ENCODE measurements at places on chromosomes 5 and 9.

- no peak for DNase-seq
These were observed 75.2 kb upstream of the SSBP2 start for GRCh38 chr5:81826128-81826527.

DNA sequence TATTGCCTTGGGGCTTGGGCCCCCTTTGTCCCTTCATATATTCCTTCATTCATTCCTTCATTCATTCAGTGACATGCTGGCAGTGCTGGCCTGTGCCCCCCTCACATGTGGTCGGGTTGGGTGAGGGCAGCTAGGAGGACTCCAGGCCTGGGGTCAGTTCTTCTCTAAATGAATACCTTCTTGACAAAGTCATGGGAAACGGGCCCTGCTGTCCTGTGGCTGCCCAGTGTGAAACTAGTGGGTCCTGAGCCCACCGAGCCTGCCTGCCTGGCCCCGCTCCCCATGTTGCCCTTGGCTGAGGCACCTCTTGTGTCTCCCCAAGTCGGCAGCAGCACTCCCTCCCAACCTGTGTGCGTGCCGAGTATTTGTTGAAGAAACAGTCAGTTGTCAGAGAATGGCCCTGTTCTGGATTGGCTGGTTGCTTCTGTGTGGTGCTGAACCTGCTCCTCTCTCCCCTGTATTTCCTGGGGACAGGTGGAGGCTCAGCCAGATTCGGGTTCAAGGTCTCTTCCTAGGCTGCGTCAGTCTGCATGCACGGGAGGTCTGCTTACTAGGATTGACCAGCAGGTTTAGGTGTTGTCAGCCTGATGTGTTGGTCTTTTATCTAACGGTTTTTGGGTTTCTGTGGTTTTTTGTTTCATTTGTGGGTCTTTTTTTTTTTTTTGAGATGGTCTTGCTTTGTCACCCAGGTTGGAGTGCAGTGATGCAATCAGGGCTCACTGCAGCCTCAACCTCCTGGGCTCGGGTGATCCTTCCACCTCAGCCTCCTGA is 3.0 kb upstream of the CEL start:
- DNase-seq: no peak

DNA sequence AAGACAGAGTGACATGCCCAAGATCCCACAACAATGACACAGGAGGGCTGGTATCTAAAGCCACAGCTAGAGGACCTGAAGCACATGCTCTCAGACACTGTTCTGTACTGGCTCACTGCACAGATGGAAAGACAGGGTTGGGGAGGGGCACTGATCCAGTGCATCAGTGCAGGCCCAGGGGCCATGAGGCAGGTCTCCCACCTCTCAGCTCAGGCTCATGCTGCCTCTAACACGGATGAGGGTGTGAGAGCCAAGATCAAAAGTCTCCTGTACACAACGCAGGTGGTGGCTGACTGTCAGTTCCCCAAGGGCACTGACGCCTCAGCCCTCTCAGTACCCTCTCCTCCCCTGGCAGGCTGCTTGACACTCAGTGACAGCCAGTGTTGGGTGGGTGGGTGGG is 10.9 kb downstream of the RAPGEF1 start:
- no peak for DNase-seq

DNA sequence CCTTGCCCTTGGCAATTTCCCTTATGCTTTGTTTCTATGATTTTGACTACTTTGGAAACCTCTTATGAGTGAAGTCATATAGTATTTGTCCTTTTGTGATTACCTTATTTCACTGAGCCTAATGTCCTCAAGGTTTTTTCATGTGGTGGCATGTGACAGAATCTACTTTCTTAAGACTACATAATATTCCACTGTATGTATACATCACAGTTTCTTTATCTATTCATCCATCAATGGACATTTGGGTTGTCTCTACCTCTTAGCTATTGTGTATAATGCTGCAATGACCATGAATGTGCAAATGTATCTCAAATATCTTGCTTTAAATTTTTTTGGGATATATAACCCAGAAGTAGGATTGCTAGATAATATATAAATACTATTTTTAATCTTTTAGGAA is 96.4 kb upstream of the ALDH1A1 start:
- no peak for DNase-seq

DNA sequence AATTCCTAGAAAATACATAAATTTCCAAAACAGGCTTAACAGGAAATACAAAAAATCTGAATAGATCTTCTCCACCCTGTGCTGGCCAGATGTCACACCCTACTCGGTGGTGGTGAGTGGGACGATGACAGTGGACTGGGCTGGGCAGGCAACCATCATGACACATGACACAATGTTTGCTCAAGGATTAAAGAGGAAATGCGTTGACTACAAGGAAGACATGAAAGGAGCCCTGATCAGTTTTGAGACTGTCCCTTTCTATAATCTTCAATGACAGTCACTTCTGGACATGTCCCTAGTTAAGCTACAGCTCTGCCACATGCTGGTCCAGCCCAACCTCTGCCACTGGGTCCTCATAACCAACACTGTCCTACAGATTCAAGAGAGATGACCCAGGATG is 99.8 kb downstream of the ZDHHC21 start:
- DNase-seq: no peak

DNA sequence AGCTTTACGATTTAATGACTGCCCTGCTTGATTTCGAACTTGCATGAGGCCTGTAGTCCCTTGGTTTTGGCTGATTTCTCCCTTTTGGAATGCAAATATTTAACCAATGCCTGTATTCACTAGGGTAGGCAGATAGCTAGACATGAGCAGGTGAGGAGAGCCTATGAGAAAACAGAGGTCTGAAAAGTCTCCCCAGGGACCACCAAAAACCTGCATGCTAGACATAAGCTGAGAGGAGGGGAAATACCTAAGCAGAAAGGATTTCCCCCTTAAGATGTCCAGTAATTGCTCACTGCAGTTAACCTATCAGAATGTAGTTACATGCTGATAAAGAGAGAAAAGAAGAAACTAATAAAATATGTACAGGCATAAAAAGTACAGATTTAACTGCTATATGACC is 667.4 kb upstream of the SEMA6A start:
- DNase-seq: no peak

DNA sequence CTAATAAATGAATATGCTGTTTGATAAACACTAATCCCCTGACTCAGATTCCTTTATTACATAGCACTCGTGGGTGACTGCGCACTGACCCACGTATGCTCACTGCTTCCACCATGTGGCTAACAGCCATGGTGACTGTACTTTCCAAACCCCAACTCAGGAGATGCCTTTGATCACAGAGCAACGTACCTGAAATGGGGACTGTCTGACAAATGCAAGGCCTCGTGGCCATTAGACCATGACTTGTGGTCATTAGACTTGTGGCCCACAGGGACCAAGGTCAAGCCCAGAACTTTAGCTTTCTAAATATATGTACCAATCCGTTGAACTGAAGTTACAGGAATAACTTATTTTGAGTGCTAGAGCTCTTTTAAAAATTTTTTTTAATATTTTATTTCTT is 46.6 kb downstream of the CYFIP2 start:
- no peak for DNase-seq

DNA sequence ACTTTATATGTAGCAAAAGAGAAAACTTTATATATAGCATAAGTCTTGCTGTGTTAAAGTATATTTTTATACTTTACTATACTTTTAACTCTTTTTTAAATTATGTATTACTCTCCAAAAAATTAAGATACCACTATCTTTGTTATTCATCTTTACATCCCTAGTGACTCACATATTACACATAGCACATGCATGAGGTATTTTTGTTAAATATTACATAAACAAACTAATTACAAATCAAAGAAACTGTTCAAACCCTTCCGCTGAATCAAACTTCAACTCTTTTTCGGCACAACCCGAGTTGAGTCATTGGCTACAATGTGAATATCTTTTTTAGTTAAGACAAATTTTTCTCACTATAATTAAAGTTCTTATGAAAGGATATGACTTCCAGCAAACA is 32.1 kb downstream of the NADK2 start:
- DNase-seq: no peak

DNA sequence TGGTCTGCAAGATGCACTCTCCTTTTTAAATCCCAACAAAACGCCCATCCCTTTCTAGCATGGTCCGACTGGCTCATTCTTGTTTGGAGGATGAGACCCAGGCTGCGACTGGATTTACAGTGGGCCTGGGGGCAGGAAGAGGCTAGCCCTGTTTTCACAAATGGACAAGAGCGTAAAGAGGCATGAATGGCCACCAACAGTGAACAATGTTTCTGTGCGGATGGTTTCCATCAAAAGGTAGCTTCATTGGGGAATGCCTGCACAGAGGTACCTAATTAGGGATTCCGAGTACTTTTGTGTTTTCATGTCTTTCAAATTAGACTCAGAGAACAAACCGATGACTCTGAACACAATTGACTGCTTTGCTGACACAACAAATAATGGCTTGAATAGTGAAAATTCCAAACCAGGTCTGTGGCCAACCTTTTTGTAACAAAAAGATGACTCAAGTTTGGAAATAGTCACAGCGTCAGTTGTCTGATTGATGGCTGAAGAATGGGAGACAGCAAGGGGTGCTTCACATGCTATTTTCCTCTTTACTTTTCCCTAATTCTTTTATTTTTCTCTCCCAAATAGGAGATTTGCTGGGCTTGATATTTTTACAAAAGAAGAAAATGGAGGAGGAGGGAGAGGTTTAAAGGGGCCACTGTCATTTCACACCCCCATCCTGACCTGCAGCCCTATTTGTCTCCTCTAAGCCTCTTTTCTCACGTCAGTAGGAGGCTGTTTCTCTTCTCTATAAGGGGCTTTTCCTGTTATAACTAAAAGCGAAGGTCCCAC is 208.1 kb upstream of the S1PR3 start:
- no peak for DNase-seq

DNA sequence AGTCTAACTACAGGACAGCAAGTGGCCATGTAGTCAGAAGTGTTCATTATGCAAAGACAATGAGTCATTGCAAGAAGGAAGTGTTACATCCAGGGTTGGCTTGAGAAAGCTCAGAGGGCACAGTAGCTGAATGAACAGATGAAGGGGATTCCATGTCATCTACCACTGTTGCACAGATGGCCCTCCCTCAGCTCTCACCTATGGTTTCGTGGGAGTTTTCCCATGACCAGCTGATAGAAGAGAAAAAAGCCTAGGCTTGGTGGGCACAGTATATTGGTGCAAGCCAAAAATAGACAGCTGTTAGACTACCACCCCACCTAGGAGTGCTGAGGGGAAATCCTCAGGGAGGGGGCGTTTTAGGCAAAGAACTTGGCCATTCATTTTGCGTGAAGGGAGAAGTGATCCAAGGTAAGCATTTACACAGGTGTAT is 217.0 kb downstream of the DMRT2 start:
- no peak for DNase-seq

GRCh38 chr9:93569621-93570174 is 6.7 kb upstream of the PHF2 start:
- no peak for DNase-seq

- DNase-seq: no peak
These were observed 201.2 kb downstream of the ADAMTS12 start for GRCh38 chr5:33690374-33691135.
